ENCODE measurements at places on chromosomes 6 and 20.

DNA sequence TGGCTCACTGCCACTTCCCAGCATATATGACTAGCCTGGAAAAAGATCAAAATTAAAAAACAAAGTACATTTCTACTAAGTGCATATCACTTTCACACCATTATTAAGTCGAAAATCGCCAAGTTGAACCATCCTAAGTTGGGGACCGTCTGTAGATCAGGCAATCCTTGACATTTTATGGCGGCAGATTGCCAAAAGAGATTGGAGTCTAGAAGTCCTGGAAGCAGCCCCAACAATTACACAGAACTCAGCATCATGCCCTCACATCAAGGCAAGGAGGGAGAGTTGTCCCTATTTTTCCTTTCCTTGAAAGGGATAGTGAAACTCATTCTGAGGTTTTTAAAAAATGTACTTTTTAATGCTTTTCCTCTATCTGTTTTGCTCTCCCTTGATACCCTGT, 30.7 kb downstream of the SLC22A3 start:
- no peak for DNase-seq

DNA sequence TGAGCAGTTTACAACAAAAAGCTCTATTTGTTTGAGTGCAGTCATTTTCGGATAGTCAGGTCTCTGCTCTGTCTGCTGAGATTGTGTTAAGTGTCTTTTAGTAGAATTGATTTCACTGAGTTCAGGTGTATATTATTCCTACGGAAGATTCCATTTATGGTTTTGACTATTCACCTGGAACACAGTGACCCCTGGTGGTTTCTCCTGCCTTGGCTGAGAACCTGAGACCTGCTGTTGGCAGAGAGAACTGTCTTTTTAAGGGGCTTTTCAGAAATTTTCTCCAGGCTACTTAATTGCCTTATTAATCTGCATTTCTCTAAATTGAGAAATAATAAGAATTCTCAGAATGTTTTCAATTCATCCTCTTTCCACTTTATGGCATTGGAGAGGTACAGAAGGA, 508.0 kb downstream of the TBC1D32 start:
- no peak for DNase-seq

GRCh38 chr6:82216549-82216948, 31.0 kb downstream of the IBTK start:
- DNase-seq, result no peak

- DNase-seq, result no peak
Measured at GRCh38 chr6:69973763-69974162, 107.4 kb downstream of the COL19A1 start.

GRCh38 chr6:30570263-30570662, 979 bp upstream of the ABCF1 start:
- DNase-seq, result no peak
